CD4-positive, alpha-beta T cell treated with Interleukin-17A for 1 hour (primary cell): ENCODE measurements at places on chromosomes 3 and 15.

DNA sequence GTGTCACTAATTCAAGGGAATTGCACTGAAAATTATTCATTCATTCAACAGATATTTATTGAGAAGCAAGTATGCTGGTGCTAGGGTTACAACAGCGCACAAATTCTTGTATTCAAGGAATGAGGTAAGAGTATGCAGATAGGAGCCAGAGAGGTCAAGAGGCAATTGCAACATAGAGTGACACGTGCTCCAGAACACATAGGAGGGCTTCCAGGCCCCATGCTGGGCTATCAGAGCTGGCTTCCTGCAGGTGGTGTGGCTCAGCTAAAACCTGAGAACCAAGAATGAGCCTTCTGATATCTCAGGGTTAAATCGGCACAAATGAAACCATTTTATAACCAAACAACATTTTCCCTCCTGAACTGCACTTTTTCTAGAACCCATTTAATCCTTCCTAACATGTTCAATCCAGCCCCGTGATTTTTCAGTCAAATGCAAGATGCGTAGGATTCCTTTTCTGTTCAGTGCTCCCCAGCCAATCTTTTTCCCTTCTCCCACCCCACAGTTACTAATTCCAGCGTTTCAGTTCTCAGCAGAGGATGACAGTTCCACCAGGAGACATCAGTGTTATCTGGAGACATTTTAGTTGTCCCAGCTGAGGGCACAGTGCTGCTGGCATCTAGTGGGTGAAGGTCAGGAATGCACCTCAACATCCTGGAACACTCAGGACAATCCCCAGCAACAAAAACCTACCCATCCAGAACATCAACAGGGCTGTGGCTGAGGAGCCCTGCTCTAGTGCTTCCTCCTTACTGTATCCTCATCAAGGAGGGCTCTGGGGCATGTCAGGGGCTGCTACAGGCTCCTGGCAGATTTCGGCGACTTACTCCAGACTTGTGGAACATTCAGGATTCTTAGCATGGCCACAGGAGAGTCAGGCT is 13.1 kb downstream of the CCR5AS start:
- DNase-seq = no peak

DNA sequence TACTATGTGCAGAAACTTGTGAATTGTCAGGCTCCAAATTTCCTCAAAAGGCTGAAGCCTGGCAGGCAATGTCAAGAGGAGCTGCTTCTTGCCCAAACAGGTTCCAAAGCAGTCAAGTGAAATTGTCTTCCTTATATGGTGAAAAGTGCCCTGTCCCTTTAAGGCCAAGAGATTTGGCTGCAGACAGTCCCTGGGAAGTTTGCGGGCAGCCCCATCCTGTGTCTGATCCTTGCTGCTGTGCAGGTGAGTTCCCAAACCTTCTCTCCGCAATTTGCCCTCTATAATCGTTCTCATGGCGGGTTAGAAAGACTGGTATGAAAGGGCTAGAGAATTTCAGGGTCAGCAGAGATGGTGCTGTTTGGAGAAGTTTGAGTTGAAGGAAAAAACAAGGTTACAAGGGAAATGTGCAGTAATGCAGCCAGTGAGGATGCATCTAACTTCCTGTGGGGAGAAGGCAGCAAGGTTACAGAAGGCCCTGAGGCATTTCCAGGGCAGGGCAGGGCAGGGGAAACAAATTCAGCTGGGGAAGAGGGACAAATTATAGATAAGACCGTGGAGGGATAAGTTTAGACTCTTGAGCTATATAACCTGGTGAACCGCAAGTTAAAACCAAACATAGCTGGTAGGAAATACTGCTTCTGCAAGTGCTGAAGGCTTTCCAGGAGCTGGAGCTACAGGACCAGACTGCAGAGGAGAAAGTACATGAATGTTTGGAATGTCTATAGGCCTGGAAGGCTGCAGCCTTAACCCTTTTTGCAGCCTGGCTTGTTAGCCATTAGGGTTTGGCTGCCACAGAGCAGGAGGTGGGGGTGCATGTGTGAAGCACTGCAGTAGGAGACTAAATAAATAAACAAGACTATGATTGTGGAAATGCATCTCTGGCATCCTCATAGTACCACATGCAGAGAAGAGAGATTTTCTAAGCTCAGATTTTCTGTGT is 256.2 kb upstream of the IL12A start:
- no peak for DNase-seq

- no peak for DNase-seq
Observed at GRCh38 chr3:53616321-53616720, 121.9 kb downstream of the CACNA1D start.

- no peak for DNase-seq
Observed at GRCh38 chr15:55909036-55909811, 84.2 kb downstream of the NEDD4 start.

DNA sequence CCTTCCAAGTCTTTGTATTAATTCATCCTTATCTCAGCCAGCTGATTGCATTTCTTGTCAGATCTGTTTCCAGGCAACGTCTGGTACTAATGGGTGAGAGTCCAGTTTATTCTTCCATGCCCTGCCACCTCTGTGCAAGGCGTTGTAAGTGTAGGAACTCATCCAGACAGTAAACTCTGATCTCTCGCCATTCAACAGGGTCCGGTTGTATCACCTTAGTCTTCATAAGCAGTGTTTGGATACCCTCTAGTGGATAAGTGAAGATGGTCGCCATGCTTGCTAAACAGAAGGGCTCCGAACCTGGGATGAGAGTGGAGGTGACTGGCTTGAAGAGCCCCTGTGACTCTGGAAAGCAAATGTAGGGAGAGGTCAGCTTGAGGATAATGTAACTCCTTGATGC is 51.6 kb upstream of the CMTM7 start:
- DNase-seq = peak; percentile 64

GRCh38 chr3:54578417-54578816 is 349.4 kb downstream of the LRTM1 start:
- no peak for DNase-seq

- peak; percentile 59 for DNase-seq
Observed at GRCh38 chr15:65981837-65982626, 112.7 kb downstream of the RAB11A start.

GRCh38 chr3:39112113-39112512 is 4.6 kb downstream of the TTC21A start:
- no peak for DNase-seq

DNA sequence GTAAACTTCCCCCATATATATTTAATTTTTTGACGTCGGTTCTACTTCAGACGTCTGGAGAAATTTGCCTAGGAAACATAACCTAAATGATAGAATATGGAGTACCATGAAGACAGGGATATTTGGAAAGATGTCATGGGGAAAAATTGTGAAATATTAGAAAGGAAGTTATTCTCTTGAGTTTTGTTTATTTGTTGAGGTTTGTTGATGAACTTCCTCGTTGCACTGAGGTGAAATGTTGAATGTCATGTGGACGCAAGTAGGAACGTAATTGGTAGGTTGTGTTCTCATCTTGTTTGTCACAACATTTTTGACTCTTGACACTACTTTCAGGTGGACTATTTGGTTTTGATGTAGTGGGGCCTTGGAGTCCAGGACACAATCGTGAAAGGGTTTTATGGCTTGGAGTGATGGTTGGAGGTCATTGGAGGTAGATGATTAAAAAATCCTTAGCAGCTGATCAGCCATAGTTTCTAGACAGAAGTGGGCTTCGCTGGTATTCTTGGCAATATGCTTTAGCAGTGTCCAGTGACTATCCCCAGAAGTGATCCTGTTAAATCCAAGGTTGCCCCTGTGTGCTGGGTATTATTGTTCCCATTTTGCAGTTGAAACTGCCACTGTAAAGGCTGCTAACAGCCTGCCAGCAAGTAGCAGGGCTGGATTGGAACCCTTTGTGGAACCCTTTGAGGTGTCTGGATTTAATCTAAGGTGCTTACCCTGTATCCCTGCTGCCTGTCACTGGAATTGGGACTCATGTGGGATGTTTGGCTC is 1.5 kb downstream of the ABHD5 start:
- DNase-seq = peak; percentile 8

GRCh38 chr3:135491491-135492205 is 473.9 kb upstream of the PPP2R3A start:
- DNase-seq = no peak

GRCh38 chr15:79261836-79262235 is 20.7 kb upstream of the ANKRD34C start:
- no peak for DNase-seq

DNA sequence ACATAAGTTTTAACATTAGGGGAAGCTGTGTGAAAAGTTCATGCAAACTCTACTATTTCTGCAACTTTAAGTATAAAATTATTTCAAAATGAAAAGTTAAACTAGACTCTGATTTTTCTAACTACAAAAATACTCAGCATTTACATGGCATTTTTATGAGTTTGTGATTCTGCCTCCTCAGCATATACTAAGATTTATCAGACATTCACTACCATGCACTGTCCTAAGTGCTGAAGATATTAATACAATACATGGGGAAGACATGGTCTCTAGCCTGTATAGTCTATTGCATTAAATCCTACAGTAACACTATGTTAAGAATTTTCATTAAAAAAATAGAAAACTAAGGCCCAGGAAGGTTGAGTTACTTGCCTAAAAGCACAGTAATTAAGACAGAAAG is 80.7 kb downstream of the ZNF148 start:
- DNase-seq = no peak

DNA sequence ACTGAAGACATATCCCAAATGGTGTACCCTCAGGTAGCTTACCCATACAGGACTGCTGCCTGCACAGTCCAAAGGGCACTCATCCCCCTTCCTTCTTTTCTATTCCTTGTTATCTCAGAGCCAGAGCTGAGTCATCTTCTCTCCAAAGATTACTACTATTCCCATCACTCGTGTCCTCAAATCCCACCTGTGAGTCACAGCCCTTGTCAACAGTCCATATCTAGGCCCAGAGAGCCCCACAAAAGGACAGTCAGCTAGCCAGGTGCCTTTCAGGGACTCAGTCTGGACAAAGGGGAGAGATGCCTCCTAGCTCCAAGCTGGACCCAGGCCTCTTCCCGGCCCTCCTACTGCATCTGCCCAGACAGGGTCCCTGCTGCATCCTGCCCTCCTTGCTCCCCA is 11.0 kb downstream of the PARP16 start:
- DNase-seq = no peak

- DNase-seq = no peak
Observed at GRCh38 chr15:48636511-48636910, 9.0 kb downstream of the FBN1 start.

DNA sequence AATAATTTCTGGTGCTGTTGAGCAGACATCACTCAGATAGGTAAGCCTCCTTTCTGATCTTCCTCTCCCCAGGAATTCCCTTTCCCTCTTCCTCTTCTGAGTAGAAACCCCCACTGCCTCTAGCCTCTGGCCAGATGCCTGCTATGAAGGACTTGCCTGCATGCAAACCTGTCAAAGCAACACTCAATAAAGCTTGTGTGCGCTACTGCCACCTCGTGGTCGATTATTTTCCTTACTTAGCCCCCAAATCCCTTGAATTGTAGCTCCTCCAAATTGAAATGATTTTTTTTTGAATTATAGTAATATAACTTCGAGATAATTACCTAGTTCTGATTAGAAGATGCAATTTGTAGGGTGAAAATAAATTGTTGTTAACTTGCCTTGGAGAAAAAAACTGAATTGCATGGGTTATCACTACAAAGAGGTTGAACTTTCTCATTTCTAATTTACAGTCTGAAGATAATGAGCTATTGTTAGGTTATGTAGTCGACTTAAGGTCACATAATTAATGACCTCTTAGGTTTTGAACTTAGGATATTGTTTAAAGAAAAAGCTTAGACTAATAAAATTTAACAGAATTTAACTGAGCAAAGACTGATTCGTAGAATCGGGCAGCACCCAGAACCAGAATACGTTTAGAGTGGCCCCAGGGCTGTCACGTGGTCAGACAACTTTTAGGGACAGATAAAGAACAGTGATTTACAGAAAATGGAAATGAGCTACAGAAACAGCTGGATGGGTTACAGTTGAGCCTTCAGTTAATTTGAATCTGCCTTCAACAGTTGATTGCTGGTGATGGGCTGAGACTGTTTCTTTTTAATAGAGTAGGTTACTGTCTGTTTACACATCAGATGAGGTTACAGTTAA is 269.3 kb downstream of the ARPP21 start:
- peak; percentile 34 for DNase-seq

GRCh38 chr3:110575702-110576101 is 495.9 kb upstream of the NECTIN3 start:
- DNase-seq = no peak

DNA sequence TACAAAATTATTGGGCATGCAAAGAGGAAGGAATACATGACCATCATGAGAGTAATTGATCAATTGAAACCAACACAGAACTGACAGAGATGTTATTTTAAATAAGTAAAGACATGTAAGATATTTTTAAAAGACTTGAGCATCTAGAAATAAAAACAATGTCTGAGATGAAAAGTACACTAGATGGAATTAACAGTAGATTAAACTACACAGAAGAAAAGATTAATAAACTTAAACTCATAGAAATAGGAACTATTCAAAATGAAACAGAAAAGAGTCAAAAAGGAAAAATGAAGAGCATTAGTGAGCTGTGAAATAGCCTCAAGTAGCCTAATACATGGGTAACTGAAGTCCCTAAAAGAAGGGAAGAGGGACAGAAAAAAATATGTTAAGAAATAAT is 8.5 kb upstream of the ARF4 start:
- DNase-seq = no peak

DNA sequence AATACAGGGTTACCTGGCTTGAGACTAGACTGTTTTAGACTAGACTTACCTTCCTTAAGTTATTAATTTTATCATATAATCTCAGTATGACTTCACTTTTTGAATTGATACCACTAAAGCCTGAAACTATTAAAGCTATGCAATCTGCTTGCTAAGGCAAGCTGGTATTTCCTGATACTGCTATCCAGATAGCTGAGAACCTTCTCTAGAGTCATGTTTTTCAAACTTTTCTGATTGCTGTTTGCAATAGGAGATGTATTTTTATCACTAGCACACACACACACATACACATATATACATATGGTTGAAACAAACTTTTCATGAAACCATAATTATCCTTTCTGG is 9.3 kb upstream of the MAGI1 start:
- no peak for DNase-seq

DNA sequence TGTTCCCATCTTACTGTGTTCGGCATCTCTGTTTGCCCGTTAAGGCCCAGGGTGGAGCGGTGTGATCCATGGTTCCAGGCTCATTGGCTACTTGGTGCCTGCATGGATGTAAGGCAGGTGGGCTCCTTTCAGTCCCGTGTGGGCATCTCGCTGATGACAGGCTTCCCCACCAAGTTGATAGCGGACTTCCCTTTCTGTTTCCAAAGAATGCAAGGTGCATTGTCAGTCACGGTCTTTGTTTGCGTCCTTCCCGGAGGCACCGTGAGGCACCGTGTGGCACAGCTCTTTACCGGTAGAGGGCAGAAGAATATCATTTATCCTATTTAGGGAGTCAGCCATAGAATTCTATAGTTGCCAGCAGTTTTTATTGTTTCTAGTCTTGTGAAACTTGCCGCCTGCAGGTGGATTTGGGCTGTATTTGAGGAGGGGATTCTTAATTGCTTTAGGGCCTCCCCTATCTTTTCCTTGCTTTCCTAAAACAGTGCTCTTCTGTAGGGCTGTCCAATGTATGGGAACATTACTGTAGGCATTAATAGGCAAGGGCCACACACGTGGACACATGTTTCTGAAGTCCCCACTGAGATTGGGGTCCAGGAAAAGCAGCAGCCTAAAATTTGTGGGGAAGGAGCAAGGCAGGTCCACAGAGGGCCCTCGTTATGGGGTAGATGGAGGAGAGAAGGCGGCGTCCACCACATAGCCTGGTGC is 244.1 kb downstream of the SLCO3A1 start:
- peak; percentile 68 for DNase-seq
